Right renal cortex interstitium (tissue), 3 donors: ENCODE measurements at places on chromosomes 3 and 15. TPM values are rescaled to one million over a fixed set of nuclear protein-coding genes. Genes with fewer than 3 reads are reported as not detected.

The CHRNA7 gene
- polyA plus RNA-seq, result 13.1 TPM

The CDHR4 gene
- not detected for polyA plus RNA-seq

The ECE2 gene
- not detected for polyA plus RNA-seq

The CCDC191 gene
- polyA plus RNA-seq, result 14.3 TPM

The IGF2BP2 gene
- 86.8 TPM for polyA plus RNA-seq

The ROBO2 gene
- 103 TPM for polyA plus RNA-seq

The TMEM207 gene
- polyA plus RNA-seq, result 17.6 TPM

The MUC20 gene
- polyA plus RNA-seq, result 18.8 TPM

The TMEM212 gene
- not detected for polyA plus RNA-seq

The SLC7A14 gene
- 1.6 TPM for polyA plus RNA-seq

The ZNF619 gene
- polyA plus RNA-seq, result 7.6 TPM

The COLQ gene
- 5.1 TPM for polyA plus RNA-seq

The PPARG gene
- 24.1 TPM for polyA plus RNA-seq

The AQP9 gene
- polyA plus RNA-seq, result 0.08 TPM

DNA sequence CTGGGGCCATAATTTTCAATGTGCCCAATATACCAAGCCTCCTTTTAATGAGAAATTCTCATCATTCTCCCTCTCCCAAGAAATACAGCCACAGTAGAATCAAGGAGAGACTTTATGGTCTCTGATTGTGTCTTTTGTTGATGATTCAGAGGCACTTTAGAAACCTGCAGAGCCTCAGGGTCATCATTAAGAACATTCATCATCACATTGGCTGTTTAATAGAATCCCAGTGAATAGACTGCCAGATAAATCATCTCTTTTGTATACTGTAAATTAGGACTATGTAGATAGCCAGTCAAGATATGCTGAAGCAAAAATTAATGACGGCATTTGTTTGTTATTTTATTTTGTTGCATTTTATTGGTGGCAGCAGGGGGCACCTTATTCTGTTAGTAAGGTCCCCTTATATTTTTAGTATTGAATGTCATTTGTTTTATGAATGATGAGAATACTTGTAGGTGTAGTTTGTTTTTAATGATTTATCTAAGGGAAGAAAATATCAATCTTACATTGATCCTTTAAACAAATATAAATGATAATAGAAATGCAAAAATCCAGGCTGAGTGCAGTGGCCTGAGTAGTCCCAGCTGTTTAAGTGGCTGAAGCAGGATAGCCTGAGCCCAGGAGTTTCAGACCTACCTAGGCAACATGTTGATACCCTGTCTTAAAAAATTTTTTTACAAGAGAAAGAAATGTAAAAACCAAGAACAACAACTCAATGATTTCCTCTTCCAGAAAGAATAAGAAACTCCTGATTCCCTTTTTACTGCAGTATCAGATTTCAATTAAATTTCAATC, 138.8 kb downstream of the ZBBX start:
- DNase-seq, result no peak

DNA sequence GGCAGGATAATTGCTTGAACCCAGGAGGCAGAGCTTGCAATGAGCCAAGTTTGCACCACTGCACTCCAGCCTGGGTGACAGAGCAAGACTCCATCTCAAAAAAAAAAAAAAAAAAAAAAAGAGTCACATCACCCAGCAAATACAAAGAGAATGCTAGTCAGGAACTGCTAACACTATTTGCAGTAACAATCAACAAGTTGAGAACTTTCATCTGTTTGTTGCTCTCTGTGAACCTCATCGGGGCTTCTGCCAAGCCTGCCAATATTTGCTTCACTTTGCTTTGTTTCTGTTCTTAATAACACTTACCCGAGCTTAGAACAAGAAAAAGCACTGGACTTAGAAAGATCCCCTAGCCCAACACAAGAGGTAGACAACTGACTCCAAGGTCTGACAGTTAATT, 76.9 kb downstream of the PLCH1 start:
- no peak for DNase-seq

- no peak for DNase-seq
Observed at GRCh38 chr3:64975147-64975546, 287.3 kb upstream of the ADAMTS9 start.

DNA sequence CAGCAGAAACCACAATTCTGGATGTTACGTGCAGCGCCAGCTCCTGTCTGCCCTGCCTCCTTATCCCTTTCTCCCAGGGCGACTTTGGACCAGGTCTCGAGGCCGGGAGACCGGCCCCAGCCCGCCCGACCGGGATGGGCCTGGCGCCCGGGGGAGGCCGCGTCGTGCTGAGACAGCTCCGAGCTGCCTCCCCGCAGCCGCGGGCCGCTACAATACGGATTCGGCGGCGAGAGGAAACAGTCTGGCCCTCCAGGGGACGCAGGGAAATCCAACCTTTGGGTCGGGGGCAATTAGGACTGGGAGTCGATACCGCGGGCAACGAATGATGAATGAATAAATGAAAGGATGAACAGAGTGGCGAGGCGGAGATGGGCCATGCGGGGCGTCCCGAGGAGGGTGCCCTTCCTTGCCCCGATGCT, 537 bp downstream of the GRAMD2A start:
- no peak for DNase-seq

DNA sequence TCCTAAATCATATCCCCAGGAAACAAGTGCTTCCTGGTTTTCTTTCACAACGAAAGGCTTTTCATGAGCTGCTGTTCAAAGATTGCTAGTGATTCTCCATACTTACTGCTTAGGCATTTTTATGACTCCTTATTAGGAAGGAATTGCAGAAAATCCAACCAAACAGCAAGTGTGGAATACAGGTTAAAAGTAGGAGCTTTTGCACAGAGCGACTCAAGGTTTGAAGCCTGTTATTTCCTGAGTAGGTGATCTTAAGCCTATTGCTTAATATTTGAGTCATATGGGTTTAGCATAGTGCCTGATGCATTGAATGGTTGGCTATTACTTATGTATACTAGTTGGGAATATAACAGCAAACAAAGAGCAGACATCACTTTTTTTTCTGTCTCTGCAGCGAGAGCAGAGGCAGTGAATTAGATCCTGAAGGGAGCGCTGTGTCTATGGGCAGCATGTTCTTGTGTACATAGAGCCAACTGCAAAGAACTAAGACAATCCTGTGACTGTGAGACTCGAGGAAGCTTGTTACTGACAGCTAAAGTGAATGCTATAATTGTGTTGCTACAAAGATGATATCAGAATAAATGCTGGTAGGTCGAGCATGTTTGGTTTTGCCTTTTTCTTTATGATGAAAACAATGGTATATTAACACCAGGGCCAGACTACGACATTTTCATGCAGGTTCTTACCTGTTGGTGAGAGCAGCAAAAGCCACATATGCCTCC, 6.3 kb downstream of the TM4SF1 start:
- no peak for DNase-seq

DNA sequence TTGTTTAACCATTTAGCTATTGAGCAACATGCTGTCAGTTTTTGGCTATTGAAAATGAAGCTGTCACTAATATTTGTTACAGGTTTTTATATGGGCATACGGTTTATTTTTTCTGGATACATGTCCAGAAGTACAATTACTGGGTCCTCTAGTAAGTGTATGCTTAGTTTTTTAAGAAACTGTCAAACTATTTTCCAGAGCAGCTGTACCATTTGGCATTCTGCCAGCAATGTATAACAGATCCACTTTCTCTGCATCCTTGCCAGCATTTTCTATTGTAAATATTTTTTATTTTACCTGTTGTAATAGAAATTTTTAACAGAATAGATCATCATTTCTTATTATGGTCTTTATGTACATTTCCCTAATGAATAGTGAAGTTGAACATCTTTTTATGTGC, 658.8 kb downstream of the EDEM1 start:
- DNase-seq, result no peak

GRCh38 chr3:128334766-128335165, 131.9 kb downstream of the DNAJB8 start:
- no peak for DNase-seq

GRCh38 chr15:52796753-52797520, 6.8 kb upstream of the ONECUT1 start:
- no peak for DNase-seq

DNA sequence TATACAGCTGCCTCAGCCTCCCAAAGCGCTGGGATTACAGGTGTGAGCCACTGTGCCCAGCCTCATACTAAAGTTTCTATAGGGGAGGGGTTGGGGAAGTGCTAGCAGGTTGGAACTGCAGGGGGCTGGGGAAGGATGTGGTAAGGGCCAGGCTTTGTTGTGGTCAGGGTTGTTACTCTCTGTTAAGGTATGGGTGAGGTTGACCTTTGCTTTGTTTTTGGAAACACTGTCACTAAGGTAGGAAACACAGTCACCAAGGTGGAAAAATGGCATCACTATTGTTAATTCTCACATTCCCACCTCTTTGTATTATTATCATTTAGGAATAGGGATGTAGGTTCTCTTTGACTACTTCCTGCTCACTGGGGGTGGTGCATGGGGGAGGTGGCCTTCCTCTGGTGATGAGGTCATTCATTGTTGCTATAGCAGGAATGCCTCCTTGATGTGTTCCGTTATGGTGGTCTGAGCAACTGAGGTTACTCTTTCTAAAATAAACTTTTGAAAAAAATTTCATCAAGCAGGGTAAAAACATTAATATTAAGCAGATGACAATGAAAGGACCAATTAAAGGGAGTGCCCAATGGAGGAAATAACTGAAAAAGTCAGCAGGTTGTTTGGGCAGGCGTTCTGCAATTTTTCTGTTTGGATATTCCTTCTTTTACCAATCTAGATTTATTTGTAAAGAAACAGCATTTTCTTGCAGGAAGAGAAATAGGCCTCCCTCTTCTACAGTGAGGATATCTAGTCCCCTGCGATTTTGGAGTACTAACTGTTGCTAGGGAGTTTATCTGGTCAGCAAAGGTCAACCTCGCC, 150.5 kb downstream of the WDR76 start:
- no peak for DNase-seq

- no peak for DNase-seq
Observed at GRCh38 chr15:25775317-25775912, 87.7 kb downstream of the ATP10A start.

DNA sequence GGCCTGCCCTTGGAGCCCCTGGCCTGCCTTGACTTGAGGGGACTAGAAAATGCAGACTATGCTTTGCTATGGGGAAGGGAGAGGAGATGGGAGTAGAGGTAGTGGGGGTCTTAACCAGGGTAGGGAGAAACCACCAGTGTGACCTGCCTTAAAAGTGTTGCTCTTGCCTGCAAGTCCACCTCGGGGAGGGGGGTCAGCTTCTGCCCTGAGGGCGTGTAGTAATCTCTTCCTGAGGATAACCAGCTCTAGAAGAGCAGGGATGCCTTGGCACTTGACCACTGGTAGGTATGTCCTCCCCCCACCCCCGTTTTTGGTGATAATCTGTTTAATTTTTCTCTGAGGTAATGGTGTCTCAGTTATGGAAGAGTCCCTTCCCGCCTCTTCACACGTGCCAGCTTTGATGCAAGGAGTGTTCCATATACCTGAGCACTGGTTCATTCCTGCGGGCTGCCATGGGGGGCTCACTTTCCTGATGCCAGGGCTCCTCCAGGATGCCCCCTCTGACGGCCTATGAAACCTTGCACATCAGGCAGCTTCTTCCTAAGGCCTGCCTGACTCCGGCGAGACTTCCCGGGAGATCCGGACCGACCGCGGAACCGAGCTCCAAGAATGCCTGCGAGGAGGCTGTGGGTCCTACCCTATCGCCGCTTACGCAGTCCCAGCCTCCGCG, 780 bp upstream of the P4HTM start:
- DNase-seq, result no peak

GRCh38 chr15:76114561-76114960, 54.8 kb downstream of the TMEM266 start:
- no peak for DNase-seq

- no peak for DNase-seq
Observed at GRCh38 chr3:125128861-125129501, 73.2 kb upstream of the HEG1 start.

GRCh38 chr3:1087066-1087560, 5.7 kb upstream of the CNTN6 start:
- DNase-seq, result no peak

GRCh38 chr3:187743195-187744141, 1.8 kb downstream of the BCL6 start:
- DNase-seq, result no peak

DNA sequence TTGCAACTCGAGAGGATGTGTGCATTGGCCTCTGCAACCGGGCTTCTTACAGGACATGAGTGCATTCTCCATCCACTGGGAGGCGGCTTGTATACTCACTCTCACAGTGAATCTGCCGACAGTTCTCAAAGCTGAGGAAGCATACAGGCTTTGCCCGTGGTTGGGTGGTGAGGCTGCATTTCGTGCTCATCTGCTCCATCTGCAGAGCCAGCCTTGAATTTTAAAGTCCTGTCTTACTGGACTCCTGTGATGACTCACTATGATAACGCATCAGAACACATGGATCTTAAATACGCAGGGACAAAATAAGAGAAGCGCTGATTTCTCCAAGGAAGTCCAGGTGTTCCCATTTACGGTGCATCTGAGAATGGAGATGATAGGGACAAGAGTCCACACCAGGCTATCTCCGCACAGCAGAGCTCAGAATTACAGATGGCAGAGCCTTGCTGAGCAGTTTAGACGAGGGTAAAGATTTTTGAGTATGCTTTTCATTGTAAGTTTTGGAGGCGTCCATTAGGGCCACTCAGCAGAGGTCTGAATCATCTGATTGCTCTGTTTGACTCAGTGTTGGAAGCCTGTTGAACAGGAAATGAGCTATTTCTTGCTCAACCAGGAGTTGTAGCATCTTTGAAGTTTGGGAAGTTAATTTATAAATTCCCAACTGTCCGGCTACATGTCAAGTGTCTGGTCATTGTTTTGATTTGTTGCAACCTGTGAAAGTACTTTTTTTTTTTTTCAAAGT, 87.1 kb downstream of the GABRG3 start:
- DNase-seq, result no peak

DNA sequence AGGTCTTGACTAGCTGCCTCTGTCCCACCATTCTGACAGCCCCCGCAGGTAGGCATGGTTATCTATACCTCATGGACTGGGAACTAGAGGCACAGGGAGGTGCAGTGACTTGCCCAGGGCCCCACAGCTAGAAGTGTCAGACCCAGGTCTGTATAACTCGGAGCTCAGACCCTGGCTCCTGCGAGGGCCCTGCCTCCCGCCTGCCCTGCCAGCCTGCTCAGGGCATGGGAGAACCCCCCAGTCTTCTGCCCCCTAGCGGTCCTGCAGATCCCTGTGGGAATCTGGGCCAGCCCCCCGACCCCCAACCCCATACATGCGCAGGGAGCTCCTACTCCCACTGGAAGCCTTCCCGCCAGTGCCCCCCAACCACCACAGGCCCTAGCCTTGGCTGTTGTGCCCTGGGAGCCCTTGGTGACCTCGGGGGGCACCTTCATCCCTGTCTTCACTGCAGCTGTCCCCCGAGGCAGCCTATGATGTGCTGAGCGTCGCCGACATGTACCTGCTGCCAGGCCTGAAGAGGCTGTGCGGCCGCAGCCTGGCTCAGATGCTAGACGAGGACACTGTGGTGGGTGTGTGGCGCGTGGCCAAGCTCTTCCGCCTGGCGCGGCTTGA, 6.9 kb downstream of the ABTB1 start:
- DNase-seq, result no peak
